ENCODE measurements at places on chromosomes 1 and 21. TPM values are rescaled to one million over a fixed set of nuclear protein-coding genes. Genes with fewer than 3 reads are reported as not detected.

AMY1B gene
- not detected for total RNA-seq

TAL1 gene
- 0.05 TPM for total RNA-seq

EPHA2 gene
- total RNA-seq: 263 TPM

CACHD1 gene
- total RNA-seq: 29.9 TPM

CORT gene
- 0.41 TPM for total RNA-seq

LCE3D gene
- total RNA-seq: not detected

VWA1 gene
- total RNA-seq: 858 TPM

OR2T33 gene
- not detected for total RNA-seq

PRPF38A gene
- total RNA-seq: 41.6 TPM

DYNLT4 gene
- not detected for total RNA-seq

DIO1 gene
- total RNA-seq: 0.28 TPM

GRCh38 chr1:244287726-244288125 is 164.0 kb downstream of the ADSS2 start:
- no peaks in the 10 kb centered on the region for H3K4me1 ChIP-seq
- H3K27ac ChIP-seq: no peak overlapping the region
- no peaks in the 10 kb centered on the region for H3K36me3 ChIP-seq
- no peak overlapping the region for H3K4me3 ChIP-seq

DNA sequence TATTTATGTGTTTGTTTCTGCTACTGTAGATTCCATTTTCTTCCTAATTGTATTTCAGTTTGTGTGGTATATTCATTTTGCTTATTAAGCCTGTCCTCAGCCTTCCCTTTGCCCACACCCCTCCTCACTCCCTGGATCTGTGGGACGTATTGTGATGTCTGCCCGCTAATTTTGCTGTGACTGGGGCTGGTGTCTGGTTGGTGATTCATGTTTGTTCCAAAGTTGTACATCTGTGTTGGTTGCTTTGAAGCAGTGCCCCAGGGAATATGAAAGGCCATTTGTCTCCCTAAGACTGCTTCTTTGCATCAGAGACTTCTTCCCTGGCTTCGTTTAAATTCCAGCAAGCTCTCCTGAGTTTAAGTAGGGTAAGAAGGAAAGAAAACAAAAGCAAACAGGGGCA is 289.5 kb upstream of the SGIP1 start:
- H3K36me3 ChIP-seq: no peaks in the 10 kb centered on the region
- DNase-seq: no peak
- no peak overlapping the region for H3K4me3 ChIP-seq
- no peak overlapping the region for H3K27ac ChIP-seq
- H3K4me1 ChIP-seq: no peaks in the 10 kb centered on the region

DNA sequence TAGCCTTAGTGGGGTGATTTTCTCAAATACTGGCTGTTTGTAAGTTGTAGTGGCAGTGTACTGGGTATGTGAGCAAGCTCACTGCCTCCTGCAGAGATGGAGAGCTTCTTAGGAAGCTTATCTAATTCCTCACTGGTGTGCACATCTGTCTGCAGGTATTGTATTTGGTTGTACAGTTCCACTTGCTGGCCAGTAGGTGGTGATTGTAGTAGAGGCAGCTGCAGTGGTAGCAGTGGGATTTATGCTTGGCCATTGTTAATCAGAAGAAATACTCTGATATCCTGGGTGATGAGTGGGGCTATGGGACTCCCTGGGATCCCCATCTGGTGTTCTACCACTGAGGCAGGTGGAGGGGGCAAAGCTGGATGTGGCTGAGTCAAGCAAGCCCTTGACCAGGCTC is 276.1 kb upstream of the SPAG17 start:
- no peaks in the 10 kb centered on the region for H3K36me3 ChIP-seq
- no peaks in the 10 kb centered on the region for H3K4me1 ChIP-seq
- DNase-seq: no peak
- H3K4me3 ChIP-seq: no peak overlapping the region
- no peaks in the 10 kb centered on the region for H3K27me3 ChIP-seq
- no peak overlapping the region for H3K27ac ChIP-seq

GRCh38 chr1:19325368-19325957 is 13.3 kb downstream of the SLC66A1 start:
- H3K4me1 ChIP-seq: no peaks in the 10 kb centered on the region
- no peaks in the 10 kb centered on the region for H3K27me3 ChIP-seq
- no peak for DNase-seq
- no peak overlapping the region for H3K27ac ChIP-seq
- H3K36me3 ChIP-seq: no peaks in the 10 kb centered on the region

- H3K27me3 ChIP-seq: no peaks in the 10 kb centered on the region
- peak overlapping the region; percentile 85 for H3K27ac ChIP-seq
- no peak for DNase-seq
- peaks cover 45% of the 10 kb centered on the region for H3K4me1 ChIP-seq
Measured at GRCh38 chr1:85494904-85495266, 29.9 kb upstream of the DDAH1 start.

GRCh38 chr1:41380979-41381691 is 19.9 kb downstream of the FOXO6 start:
- peak overlapping the region; percentile 51 for H3K4me3 ChIP-seq
- H3K27me3 ChIP-seq: peaks cover 5% of the 10 kb centered on the region
- H3K36me3 ChIP-seq: no peaks in the 10 kb centered on the region

DNA sequence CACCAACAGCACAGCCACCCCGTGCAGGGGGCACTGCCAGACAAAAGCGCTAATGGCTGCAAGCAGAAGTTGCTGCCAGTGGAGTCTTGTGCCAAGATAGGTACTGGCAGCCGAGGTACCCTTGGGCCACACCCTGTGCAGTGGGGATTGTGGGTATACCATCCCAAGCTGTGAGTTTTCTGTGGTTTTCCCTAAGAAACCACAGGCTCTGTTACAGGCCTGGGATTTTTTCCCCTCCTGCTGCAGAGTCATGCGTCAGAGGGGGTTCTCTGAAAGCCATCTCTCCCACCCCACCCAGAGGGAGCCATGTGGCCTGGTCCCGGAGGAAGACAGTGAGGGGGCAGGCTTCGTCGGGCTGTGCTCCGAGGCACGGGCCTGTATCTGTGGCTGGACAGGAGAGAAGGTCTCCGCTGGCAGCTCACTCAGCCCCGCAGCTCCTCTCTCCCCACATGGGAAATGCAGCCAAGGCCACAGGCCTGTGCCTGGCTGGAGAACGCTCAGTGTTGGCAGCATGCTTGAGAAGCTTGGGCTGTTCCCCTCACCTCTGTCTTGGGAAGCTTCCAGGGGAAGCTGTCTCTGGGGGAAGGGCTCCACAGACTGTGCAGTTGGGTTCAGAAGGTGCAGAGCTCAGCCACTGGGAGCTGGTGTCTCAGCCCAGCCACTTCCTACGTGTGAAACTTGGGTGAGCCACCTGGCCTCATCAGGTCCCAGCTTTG is 42.5 kb downstream of the NEK2 start:
- no peaks in the 10 kb centered on the region for H3K36me3 ChIP-seq
- H3K4me3 ChIP-seq: no peak overlapping the region
- DNase-seq: no peak
- peak overlapping the region; percentile 54 for H3K27ac ChIP-seq

DNA sequence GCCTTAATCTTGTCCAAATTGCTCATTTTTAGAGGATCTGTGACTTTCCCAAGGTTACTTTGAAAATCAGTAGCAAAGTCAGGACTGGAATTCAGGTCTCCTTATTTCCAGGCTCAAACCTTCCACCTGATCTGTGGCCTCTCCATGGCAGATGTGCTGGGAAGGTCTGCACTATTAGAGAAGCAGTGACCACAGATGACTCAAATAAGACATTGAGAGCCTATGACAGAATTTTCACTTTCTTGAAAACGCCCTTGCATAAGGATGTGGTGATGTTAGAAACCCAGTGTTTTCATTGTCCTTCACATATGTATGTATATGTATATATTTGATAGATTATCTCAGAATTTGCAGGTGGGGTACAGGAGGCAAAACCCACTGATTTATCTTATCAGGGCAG is 45.3 kb downstream of the TTC39A start:
- H3K4me1 ChIP-seq: no peaks in the 10 kb centered on the region
- no peak overlapping the region for H3K27ac ChIP-seq
- DNase-seq: no peak
- H3K27me3 ChIP-seq: no peaks in the 10 kb centered on the region
- H3K36me3 ChIP-seq: no peaks in the 10 kb centered on the region

DNA sequence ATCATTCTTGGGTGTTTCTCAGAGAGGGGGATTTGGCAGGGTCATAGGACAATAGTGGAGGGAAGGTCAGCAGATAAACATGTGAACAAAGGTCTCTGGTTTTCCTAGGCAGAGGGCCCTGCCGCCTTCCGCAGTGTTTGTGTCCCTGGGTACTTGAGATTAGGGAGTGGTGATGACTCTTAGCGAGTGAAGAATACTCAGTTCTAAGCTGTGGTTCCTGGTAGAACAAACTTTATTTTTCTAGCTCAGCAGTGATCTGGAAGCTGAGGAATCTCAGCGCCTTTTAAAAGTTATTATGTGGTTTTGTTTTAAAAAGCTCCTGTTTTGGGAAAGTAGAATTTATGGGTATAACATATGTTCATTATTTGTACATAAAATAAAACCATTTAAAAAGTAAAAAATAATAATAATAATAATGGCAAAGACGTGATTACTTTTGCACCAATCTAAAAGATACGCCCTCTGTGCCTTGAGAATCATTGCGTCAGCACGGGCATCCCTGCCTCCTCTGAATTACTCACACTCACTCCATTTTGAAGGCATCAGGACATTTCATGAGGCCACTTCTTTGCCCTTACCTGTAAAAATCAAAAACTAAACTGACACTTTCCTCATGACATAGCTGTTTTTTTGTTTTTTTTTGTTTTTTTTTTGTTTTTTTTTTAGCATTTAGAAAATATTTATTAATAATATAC is 29.7 kb upstream of the TNFRSF1B start:
- H3K4me1 ChIP-seq: peaks cover 8% of the 10 kb centered on the region
- no peak overlapping the region for H3K4me3 ChIP-seq
- H3K27me3 ChIP-seq: no peaks in the 10 kb centered on the region
- no peak for DNase-seq

DNA sequence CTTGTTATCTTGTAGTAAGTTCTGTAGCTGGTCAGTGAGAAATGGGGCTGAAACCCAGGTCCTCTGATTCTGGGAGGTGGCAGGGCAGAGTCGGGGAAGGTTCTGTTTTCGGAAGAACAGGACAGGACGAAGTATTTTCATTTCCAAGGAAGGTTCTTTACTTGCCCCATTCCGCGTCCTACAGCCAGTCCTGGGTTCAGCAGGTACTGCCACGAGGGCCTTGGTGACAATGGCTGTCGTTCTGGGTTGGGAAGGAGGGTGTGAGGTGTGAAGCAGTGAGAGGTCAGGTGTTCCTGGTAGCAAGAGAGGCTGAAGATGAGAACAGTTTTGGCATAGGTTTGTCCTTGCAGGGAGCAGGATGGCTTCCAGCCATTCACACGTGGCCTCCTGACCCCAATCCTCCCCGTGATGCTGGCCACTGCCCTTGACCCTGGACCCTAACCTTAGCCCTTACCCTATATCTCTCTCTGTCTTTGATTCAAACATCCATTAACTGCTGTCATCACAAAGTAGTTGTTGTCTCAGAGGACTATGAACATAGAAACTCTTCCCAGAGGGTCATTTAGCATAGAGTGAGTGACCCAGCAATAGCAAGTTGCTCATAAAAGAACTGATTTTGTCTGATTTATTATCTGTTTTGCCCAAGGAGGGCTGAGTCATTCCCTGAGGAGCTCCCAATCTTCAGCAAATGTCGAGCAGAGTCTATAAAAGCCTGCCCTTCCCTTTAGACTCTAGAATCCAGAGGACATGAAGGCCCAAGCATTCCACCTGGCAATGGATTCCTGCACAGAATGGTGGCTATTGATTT is 25.0 kb downstream of the VASH2 start:
- DNase-seq: no peak
- peaks cover 4% of the 10 kb centered on the region for H3K27me3 ChIP-seq
- H3K4me3 ChIP-seq: no peak overlapping the region
- H3K36me3 ChIP-seq: no peaks in the 10 kb centered on the region
- no peaks in the 10 kb centered on the region for H3K4me1 ChIP-seq
- H3K27ac ChIP-seq: no peak overlapping the region
